ENCODE measurements at places on chromosomes 11 and 22.

DNA sequence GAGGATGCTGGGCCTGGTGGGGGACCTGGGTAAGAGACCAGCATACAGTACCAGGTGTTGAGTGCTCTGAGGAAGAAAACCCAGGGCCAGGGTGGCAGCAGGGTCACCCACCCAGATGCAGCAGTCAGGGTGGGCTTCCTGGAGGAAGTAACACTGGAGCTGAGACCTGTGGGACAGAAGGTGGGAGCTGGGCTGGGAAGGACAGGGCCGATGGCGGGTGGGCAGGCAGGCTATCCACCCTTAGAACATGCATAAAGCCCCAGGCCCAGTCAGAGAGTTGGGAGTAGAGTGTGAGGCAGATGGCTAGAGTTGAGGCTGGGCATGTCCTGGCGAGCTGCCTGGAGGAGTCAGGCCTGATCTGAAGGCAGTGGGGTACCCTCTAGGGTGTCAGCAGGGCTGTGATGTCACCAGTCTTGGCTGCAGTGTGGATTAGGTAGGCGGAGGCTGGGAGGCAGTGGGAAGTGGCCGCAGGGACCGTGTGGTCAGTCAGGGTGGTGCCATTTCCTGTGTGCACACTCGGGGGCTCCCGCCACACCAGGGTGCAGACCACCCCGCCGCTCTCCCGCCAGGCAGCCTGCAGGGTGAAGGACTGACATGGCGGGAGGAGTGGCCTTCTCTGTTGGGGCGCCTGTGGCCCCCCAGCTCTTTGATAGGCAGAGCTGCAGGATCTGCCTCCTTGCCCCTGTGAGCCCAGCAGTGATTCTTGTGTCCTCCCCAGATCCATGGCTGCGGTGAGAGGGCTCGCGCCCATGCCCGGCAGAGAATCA is 35.3 kb downstream of the IGHMBP2 start:
- no peak for DNase-seq

- DNase-seq: no peak
Measured at GRCh38 chr11:74932797-74933196, 16.1 kb downstream of the XRRA1 start.

DNA sequence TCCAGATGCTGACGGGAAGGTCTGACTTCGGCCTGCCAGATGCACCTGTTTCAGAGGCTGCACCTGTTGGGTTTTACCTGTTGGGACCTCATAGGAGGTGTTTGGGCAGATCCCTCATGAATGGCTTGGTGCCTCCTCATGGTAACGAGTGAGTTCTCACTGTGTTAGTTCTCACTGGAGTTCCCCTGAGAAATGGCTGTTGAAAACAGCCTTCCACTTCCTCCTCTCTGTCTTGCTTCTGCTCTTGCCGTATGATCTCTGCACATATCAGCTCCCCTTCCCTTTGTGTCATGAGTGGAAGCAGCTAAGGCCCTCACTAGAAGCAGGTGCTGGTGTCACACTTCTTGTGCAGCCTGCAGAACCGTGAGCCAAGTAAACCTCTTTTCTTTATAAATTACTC is 207.6 kb upstream of the SEZ6L start:
- no peak for DNase-seq

DNA sequence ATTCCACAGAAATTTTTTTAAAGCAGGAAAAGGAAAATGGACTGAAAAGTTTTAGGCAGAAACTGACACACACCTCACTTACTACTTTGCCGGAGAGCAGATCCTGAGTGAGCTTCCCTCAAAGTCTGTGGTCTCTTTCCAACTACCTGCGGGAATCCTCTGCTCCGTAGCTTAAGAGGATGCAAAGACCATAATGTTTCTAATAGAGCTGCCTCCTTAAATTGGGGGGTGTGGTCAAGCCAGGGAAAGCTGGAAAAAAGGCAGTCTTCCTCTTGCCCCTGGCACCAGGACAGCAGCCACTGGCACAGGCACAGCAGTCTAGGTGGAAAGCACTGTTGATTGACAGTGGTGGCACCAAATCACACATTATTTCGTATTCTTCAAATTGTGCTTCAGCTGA is at the start of gene ETS1:
ETS1 (minus strand) TSS at position 144 of the 400 bp plus-strand sequence. CDS start 14,428 bp downstream, outside the sequence.
- DNase-seq: no peak

- peak; percentile 20 for DNase-seq
Measured at GRCh38 chr11:40338739-40339138, 1120.7 kb downstream of the LRRC4C start.

DNA sequence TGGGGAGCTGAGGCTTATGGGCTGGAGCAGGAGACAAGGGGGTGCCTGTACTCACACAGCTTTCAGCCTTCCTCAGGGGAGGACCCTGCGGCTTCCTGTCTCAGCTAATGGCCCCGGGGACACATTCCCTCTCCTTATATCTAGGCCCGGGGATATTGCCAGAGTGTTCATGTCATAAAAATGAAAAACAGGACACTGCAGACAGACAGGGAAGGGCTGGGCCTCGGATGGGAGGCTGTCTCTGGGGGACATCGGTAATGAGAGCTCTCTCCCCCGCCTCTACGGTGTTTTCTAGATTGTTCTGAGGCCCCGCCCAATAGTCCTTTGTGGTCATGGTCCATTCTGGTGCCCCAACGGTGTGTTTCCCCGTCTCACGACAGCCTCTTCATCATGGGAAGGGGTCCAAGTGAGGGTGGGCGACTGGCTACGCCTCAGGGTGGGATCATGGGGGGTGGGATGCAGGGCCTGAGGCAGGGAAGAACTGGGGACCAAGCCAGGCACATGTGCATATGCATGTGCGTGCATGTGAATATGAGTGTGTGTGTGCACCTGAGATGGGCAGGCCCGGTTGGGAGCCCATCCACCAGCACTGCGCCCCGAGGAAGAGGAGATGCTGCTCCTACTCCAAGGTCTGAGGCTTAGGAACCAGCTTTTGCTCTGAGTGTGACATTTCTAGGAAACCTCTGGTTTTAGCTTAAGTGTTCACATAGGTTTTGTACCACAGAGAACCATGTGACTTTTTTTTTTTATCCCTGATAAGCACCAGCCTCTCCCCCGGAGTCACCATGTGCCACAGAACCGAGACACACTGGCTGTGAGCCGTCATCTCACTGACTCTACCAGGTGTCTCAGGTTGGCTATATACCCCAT is 5.3 kb downstream of the ARVCF start:
- no peak for DNase-seq

DNA sequence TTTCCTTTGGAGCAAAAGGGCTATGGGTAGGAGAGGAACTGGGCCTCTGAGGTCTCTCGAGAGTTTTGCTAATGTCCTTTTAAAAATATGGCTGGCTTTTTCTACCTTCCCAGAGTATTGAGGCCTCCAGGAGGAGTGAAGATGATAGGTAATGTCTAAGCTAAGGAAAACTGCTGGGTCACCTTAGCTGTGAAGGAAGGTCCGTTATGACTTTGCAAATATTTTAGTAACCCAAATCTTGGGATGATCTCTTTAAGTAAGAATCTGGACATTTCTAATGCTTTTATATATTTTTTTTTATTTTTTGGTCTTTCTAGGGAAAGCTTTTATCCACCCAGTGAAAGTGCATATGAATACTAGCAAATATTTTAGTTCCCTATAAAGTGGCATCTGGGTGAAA is 60.9 kb upstream of the SYN3 start:
- no peak for DNase-seq

DNA sequence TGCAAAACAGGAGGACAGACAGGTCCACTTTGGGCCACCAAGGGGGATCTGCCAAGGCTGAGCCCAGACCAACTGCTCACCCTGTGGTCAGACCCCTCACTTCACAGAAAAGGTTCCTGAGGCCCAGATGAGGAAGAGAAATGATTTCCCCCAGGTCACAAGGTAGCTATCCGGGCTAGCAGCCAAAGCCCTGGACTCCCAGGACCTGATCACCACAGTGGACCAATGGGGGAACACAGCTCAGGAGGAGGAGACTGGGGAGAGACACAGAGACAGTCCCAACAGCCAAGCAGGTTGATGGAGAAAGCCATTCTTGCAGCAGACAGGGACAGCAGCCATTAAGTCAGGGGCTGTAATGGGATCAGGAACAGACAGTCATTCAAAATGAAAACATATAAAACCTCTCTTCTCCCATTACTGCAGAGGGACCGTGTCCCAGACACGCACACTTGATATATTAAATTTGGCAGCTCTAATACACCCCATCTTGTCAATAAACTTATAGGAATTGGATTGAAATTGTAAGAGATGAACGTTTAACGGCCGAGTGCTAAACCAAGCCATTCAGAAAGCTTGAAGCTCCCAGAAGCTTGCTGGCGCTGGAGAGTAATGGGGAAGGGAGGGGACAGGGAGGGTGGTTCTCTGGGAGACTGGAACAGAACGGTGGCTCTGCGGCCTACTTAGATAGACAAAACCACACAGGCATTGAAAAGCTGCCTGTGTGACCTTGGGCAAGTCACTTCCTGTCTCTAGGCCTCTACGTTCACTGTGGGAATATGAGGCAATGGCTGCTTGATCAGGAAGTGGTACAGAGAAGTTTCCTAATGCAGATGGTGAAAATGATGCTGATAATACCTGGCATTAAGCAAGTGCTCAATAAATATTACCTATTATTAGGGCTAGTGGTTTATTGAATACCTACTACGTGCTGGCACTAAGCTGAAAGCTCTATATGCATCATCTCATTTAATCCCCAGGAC is 16.0 kb downstream of the ZMAT5 start:
- DNase-seq: no peak

DNA sequence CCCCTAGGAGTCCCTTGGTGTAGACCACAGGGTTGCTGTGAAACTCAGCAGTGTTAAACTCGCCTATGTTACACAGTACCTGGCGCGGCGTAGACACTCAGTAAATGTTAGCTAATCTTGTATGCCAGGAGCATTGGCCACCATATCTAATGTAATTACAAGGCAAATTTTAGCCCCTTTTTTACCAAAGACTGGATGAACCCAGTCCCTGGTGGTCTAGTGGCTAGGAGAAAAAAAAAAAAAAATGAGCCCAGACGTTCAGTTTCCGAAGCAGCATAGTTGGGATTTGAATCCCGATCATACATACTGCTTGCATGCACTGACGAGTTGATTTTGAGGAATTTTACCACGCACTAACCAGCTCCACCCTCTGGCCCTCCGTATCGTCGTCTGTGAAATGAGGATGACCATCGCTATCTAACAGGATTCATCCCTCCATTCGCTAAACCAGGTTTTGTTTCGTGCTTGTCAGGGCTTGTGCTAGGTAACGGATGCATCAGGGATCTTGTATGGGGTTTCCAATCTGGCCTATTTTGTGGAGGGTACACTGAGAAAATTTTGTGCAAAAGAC is 688 bp downstream of the PTS start:
- no peak for DNase-seq

DNA sequence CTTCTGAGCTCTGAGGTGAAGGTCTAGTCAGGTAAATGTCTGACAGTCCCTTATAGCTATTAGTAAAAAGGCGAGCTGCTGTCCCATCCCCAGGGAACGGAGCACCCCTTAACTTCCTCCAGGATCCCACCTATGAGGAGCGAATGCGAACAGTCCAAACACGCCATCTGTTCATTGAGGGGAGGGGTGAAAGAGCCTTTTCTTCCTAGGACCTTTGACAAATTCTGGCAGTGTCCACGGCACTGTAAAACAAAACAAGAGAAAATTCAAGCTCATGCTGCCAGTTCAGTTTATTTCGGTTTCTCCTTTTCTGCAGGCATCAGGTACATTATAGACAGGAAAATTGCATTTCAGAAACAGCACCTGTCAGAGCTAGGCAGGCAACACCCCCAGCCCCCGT is 253.8 kb upstream of the CADM1 start:
- no peak for DNase-seq

DNA sequence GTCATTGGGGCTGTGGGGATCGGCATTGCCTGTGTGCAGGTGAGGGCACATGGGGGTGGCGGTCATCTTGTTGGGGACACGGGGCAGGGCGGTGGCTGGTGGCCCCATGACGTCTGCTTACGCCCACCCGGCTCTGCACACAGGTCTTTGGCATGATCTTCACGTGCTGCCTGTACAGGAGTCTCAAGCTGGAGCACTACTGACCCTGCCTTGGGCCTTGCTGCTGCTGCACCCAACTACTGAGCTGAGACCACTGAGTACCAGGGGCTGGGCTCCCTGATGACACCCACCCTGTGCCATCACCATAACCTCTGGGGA is 4.4 kb downstream of the POLR2L start:
- no peak for DNase-seq

DNA sequence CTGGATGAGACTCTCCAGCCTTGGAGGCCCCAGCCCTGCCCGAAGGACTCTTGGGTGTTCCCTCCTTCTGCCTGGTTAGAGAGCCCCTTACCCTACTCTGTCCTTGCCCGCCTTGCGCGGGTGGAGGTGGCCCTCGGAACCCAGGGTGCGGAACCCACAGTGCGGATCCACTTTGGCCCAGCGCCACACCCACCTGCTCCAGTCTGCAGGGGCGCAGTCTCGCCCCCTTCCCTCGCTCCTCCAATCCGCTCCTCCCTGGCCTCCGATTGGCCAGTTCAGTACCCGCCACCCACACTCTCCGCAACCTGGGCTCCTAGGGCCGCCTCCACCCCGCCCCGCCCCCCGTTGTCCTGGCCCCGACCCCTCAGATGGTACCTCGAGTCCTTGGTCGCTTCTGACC is 2.4 kb downstream of the CAPN1 start:
- no peak for DNase-seq

DNA sequence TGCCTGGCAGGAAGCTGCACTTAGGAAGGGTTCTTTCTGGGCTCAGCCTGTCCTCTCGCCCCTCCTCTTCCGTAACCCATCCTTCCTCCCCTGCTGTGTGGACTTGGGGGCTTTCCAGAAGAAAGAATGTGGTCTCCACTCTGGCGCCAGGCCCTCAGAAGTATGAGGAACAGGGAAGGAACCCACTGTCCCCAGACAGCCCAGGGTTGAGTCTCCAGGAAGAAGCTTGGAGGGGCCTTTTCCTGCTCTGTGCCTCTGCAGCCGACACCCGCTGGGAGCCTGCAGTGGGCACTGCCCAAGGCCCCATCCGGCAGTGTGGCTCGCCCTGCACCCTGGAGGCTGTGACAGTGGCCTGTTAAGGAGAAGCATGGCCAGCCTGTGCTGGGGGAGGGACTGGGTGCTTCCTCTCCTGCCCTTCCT is 112.6 kb downstream of the ST3GAL4 start:
- no peak for DNase-seq

DNA sequence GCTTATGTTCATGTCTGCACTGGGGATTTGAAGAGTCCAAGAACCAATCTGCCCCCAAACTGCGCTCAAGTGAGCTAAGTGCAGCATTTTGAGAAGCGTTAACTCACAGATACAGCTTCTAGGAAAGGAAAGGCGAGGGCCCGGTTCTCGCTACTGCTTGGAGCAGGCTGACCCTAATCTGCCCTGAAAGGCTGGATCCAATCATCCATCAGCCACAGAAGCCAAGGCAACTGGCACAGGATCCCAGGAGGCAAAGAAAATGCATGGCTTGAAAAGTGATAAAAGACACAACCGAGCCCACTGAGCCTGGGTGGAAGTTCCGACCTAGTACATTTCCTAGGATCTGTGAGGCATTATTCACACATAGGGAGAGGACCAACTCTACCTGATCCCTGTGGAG is 174.8 kb downstream of the LARGE1 start:
- no peak for DNase-seq

DNA sequence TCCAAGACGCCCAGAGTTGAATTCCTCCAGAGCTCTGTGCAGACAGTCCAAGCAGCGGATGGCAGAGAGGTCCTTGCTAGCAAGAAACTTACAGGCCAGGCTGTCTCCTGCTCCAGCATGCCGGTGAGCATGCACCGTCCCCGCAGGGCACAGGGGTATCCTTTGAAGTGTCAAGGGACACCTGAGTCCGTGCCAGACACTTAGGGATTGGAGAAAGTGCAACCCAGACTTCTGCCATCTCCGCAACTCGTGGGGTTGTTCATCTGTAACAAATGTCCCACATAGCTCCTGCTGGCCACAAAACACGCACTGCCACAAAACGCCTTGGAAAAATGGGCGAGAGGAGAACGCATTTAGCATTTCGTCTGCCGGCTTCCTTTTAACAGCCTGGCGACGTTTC is 13.3 kb downstream of the TSPO start:
- DNase-seq: no peak
